ENCODE measurements at places on chromosomes 2 and 18.

GRCh38 chr2:74261204-74261864 is 62.9 kb downstream of the MTHFD2 start:
- no peak for DNase-seq

DNA sequence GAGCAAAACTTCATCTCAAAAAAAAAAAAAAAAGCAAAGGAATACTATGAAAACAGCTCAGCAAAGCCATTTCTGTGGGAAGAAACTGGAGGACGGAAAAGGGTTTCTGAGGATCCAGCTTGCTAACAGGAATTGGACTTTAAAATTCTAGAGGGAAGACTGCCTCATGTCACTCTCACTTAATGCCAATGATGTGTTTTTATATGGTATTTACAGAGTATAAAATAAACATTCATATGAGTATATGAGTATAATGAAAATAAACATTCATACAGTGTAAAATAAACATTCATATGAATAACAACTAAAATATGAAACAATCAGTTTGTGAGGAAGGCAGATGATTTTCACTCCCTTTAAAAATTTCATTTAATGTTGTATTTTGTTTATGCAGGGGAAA is 43.9 kb downstream of the CHMP3 start:
- DNase-seq, result no peak

DNA sequence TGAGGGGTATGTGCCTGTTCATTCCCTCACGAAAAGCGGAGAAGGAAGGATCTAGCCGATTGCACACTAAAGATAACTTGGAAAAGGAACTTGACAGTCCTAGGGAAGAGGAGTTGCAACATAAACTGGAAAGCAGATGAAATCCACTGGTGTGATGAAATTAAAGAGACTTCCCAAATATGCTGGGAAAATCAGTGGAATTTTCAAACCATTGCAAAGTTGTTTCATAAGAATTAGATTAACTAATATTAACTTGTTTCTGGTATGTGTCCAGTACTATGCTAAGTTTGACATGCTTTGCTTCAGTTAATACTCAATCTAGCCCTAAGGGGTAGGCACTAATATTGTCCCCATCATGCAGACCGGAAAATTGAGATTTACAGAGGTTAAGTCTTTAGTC is 222.7 kb downstream of the IKZF2 start:
- no peak for DNase-seq

GRCh38 chr2:57296795-57297517 is 749.6 kb upstream of the VRK2 start:
- no peak for DNase-seq

DNA sequence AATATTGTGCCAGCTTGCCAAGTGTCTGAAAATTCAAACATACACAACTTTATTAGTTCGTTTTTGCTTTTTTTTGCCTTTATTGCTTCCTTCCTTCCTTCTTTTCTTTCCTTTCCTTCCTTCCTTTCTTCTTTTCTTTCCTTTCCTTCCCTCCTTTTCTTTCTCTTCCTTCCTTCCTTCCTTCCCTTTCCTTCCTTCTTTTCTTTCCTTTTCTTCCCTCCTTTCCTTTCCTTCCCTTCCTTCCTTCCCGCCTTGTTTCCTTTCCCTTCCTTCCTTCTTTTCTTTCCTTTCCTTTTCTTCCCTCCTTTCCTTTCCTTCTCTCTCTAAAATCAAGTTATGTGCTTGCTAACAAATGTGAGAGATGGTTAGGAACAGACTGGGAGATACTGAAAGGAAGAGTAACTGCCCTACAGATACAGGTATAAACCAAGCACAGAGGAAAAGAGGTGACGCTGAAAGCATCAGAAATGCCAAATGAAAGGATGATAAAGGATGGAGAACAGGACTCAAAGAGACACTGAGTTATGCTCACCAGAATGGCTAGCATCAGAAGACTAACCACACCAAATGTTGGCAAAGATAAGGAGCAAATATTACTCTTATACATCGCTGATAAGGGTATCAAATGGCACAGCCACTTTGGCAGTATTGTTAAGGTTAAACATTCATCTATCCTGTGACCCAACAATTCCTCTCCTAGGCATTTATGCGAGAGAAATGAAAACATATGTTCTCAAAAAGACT is 151.6 kb downstream of the MREG start:
- no peak for DNase-seq

DNA sequence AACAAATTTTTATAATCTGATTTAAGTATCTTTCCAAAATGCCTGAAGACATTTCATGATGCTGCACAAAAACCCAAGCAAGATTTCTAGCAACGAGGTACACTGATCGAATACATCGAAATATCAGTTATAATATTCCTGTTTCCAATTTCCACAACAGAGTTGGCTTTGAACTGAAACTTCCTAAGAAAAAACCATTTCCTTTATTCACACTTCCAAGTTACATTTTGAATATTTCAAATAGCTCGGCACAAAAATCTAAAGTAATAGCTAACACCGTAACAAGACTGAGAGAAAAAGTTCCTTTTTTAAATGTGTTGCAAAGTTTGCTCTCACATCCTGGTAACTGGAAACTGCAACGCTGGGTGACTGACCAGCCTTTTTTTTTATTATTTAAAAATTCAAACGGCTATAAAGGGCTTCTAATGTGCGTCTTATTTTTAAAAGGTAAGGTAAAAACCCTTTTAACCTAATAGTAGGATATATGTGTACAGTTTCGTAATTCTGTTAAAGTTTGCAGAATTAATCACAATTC is 1.7 kb downstream of the HNRNPLL start:
- no peak for DNase-seq

- no peak for DNase-seq
Observed at GRCh38 chr18:10965119-10965518, 184.2 kb downstream of the PIEZO2 start.

DNA sequence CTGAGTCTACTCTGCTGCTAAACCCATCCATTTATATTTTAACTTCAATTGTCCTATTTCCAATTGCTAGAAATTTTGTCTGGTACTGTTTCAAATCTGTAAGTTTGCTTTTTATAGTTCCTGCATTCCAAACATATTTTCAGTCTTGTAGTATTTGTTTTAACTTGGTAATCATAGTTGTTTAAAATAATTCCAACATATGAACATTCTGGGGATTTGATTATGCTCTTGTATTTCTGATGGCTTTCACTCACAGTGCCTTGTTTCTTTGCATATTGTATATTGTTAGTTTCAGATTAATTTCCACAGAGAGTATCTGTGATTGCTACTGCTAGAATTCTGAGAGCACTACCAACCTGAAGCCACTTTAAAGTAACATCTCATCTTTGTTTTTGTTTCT is 202.4 kb downstream of the ETAA1 start:
- DNase-seq, result no peak

- DNase-seq, result no peak
Observed at GRCh38 chr2:209876211-209876610, 104.6 kb downstream of the UNC80 start.
